NCI-H2171 treated with DMSO at 0.1 percent for 48 hours (cell line): ENCODE measurements at places on chromosomes 4 and X.
A peak's percentile ranks its signal among the peaks of the same experiment; 100 is the strongest.

- DNase-seq: no peak
Measured at GRCh38 chrX:15129412-15129811, 140.5 kb downstream of the ASB9 start.

GRCh38 chrX:25175743-25176142 is 160.0 kb upstream of the ARX start:
- DNase-seq: no peak

DNA sequence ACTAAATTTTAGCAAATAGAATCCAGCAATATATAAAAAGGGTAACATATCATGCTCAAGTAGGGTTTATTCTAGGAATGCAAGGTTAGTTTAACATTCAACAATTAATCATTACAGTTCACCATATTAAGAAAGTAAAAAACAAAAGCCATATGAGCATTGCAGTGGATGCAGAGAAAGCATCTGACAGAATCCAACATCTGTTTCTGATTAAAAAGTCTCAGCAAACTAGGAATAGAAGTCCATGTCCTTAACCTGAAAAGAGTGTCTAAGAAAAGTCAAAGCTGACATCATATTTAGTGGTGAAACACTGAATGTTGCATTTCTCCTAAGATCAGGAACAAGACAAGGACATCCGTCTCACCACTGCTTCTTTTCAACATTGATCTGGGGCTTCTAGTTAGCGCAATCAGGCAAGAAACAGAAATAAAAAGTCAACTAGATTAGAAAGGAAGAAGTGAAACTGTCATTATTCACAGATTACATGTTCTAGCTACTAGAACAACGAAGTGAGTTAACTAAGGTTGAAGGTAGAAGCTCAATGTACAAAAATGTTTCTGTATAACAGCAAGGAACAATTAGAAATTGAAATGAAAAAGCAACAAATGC is 49.3 kb downstream of the MRPL1 start:
- no peak for DNase-seq

GRCh38 chr4:145808021-145808650 is 128.2 kb downstream of the C4orf51 start:
- no peak for DNase-seq

- DNase-seq: no peak
Measured at GRCh38 chr4:7326306-7326692, 108.4 kb downstream of the PSAPL1 start.

- no peak for DNase-seq
Measured at GRCh38 chr4:165612936-165613335, 234.1 kb downstream of the CPE start.

DNA sequence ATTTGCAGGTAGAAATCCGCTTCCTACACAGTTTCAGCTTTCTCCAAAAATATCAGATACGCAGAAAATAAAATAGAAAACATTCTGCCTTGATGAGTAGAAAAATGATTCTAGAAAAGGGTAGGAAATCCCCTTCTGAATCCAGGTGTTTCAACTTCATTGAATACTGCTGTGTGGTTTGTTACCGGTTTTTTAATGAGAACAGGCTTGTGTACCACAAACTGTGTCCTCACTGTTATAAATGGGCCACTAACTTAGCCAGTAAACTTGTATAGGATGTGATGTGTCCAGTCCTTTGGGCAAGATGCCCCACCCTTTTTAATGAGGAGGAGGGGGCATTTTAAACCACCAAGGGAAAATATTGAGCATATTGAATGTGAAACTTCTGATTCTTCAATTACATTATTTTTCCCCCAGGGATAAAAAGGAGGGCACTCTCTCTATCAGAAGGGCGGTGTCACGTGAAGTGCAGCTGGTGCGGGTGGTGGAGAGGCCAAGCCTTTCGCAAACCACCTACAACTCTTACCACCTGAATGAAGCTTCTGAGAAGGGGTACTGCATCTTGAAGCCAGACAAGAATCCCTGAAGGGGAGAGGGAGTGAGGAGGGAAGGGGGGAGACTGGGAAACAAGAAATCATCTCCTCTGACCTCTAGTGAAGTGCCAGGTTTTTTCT is 4.5 kb downstream of the CXXC4 start:
- peak; percentile 11 for DNase-seq

- no peak for DNase-seq
Measured at GRCh38 chr4:16034010-16034748, 49.6 kb downstream of the PROM1 start.

DNA sequence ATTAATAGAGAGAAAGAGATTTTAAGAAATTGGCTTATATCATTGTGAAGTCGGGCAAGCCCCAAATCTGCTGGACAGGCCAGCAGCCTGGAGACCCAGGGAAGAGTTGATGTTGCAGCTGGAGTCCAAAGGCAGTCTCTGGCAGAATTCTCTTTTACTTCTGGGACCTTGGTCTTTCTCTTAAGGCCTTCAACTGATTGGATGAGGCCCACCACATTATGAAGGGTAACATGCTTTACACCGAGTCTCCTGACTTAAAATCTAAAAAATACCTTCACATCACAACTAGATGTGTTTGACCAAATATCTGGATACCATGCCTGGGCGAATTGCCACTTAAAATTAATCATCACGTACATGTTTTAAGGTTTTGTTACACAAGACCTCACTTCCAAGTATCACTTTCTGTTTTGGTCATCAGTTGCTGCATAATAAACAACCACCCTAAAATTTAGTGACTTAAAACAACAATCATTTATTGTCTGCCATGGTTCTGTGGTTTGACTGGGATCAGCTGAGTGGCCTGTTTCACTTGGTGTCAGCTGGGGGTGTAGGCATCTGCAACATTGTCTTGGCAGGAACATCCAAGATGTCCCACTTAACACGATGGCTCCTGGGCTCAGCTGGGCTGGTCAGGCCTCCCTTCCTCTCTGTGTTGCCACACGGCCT is 3.4 kb downstream of the CD38 start:
- no peak for DNase-seq

- DNase-seq: peak; percentile 21
Measured at GRCh38 chrX:38804682-38805431, 3.6 kb downstream of the MID1IP1 start.

- DNase-seq: no peak
Measured at GRCh38 chr4:71065991-71066510, 72.6 kb downstream of the DCK start.

GRCh38 chr4:169418846-169419245 is 148.1 kb upstream of the SH3RF1 start:
- DNase-seq: no peak

GRCh38 chr4:114900934-114901333 is 212.5 kb downstream of the NDST4 start:
- no peak for DNase-seq

GRCh38 chr4:36141186-36141585 is 103.1 kb downstream of the ARAP2 start:
- DNase-seq: no peak

GRCh38 chr4:5923376-5923775 is 30.5 kb upstream of the CRMP1 start:
- DNase-seq: no peak

GRCh38 chr4:184282251-184282713 is 64.6 kb upstream of the ENPP6 start:
- no peak for DNase-seq

- DNase-seq: peak; percentile 17
Measured at GRCh38 chr4:9971711-9972110, 49.6 kb downstream of the SLC2A9 start.

GRCh38 chrX:121782544-121782943 is 735.1 kb downstream of the GLUD2 start:
- DNase-seq: no peak

DNA sequence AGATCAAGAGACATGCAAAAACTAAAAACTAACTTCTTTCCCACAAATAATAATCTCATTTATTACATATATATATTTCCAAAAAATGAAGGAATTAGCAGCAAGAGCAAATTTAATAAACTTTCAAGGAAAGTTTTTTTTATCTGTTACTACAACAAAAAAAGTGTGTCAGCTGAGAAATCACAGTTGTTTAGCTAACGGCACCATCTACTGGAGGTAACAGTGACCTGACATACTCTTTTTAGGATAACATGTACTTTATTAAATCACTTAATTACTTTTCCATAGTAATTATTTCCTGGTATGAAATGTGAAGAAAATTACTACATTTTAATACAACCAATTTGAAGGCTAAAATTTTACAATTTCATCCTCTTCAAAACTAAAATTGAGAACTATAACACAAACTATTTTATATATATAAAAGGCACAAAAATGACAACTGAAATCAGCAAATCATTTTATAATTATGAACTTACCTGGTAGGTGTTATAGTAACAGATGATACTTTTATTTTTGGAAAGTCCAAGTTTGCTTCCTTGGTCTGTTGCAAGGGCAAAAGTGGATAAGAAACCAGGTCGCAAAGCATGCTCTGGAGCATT is 9.1 kb downstream of the LAMTOR3 start:
- DNase-seq: peak; percentile 43

GRCh38 chr4:87015416-87015815 is 80.6 kb downstream of the AFF1 start:
- no peak for DNase-seq

GRCh38 chr4:149223659-149224058 is 592.0 kb downstream of the IQCM start:
- DNase-seq: no peak

GRCh38 chrX:25083661-25084060 is 67.9 kb upstream of the ARX start:
- DNase-seq: no peak

- no peak for DNase-seq
Measured at GRCh38 chr4:100086766-100087431, 103.4 kb downstream of the DDIT4L start.

DNA sequence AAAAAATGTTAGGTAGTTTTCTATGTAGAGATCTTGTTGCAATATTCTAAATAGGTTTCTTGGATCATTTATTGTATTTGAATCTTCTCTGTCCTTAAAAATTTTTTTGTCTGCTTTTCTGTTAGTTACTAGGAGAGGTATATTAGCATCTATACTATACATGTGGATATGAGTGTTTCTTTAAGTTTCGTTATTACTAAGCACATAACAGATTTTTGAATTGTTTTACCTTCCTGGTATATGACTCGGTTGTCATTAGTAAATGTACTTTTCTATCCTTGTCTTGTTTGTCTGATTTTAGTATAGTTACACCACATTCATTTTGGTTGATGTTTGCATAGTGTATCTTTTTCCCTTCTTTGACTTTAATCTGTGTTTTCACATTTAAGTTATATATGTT is 20.2 kb downstream of the PYURF start:
- DNase-seq: no peak

- no peak for DNase-seq
Measured at GRCh38 chr4:137249112-137249511, 283.2 kb downstream of the PCDH18 start.

GRCh38 chr4:79049840-79050540 is 110.8 kb upstream of the PAQR3 start:
- DNase-seq: peak; percentile 73

GRCh38 chr4:13530823-13531624 is 13.3 kb downstream of the NKX3-2 start:
- no peak for DNase-seq

- DNase-seq: no peak
Measured at GRCh38 chr4:58551676-58552075, 1441.5 kb upstream of the IGFBP7 start.

GRCh38 chrX:112913807-112914206 is 73.2 kb upstream of the AMOT start:
- no peak for DNase-seq

DNA sequence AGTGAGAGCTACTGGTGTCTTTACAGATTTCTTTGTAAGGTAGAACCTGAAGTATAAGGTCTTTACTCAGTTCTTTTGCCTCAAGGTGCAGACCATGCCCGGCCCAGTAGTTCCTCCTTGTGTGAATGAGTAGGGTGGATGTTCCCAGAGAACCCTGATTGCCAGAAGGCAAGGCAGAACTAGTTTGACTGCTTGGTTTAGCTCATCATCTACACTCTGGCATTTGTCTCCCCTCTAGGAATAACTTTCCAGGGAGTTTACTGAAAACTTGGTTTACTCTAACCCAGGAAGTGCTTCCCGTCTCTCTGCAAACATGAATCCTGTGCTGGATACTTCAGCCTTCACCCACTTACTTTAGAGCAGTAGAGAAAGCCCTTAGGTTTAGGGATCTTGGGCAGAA is 29.1 kb downstream of the MCUB start:
- DNase-seq: no peak

DNA sequence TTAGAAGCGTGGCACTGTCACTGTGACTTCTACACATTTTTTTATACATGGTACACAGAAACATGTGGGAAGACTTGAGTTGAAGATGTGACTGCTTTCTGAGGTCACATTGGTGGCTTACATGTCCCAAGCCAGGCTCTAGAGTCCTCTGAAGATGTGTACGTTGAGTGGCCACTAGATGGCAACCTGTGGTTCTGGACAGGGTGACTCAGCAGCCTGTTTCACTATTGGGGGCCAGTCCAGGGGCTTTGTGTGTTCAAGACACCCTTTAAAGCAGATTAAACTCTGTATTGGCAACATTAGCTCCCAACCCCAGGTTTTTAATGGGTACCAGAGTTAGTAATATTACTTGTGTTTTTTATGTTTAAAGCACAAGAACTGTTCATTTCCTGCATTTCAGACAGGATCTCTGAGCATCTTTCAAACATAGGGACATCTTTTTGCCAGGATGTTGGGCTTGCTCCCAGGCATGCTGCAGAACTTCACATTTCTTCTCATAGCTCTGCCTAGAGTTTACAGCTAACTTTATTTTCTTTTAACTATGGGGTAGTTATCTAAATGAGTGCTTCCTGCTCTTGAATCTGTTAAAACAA is 53.0 kb downstream of the DCUN1D4 start:
- DNase-seq: peak; percentile 63

DNA sequence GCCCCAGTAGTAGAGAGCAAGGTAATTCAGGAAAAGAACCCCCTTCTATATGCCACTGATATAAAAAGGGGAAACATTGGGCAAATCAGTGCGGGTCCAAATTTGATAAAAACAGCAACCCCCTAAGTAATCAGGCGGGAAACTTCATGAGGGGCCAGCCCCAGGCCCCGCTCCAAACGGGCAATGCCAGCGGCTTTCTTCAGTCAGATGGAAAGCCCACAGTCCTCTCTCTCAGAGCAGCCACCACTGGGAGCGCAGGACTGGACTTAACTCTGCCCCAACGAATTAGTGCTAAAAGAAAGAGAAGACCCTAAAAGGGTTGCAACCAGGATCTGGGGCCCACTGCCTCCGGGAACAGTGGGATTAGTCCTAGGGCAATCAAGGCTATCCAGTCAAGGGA is 9.9 kb downstream of the MAGEA11 start:
- DNase-seq: no peak

- DNase-seq: no peak
Measured at GRCh38 chr4:13524504-13525243, 19.6 kb downstream of the NKX3-2 start.

GRCh38 chr4:39305912-39306677 is 60.1 kb downstream of the RFC1 start:
- no peak for DNase-seq

DNA sequence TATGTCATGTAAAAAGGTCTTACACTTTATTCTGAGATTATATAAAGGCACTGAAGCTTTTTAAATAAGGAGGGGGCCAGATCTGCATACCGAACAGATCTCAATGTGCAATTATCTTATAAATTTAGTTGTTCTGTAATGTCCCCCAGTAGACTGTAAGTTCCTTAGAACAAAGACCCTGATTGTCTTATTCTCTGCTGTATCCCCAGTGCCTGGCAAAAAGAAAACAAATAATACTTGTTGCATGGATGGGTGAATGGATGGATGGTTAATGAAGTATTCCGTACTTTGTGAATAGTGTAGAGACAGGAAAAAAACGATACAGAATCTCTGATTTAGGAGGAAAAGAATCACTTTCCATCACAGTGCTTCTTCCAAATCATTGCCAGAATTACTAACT is 141.5 kb downstream of the CHM start:
- DNase-seq: no peak

GRCh38 chr4:477686-478085 is 21.3 kb downstream of the ZNF721 start:
- peak; percentile 23 for DNase-seq
